ENCODE measurements at places on chromosomes 5 and 9. TPM values are rescaled to one million over a fixed set of nuclear protein-coding genes. Genes with fewer than 3 reads are reported as not detected.

The ANKRD20A1 gene
- total RNA-seq: 0.24 TPM

The C9orf153 gene
- not detected for total RNA-seq

The FAM153A gene
- 0.46 TPM for total RNA-seq

The LECT2 gene
- 66.7 TPM for total RNA-seq

The CDH9 gene
- total RNA-seq: not detected

The TUT7 gene
- 46.7 TPM for total RNA-seq

The SPINK4 gene
- total RNA-seq: not detected

The PCDHB2 gene
- not detected for total RNA-seq

The TMED7 gene
- 103 TPM for total RNA-seq

The SCGB3A2 gene
- total RNA-seq: not detected

The MRPL36 gene
- 40.0 TPM for total RNA-seq

The GRM6 gene
- not detected for total RNA-seq

The SAPCD2 gene
- total RNA-seq: not detected

The VLDLR gene
- 0.72 TPM for total RNA-seq

The PLCXD3 gene
- 3.3 TPM for total RNA-seq

The SHOC1 gene
- total RNA-seq: not detected

The SH2D3C gene
- 1.7 TPM for total RNA-seq

The HSPB3 gene
- not detected for total RNA-seq

The SEMA6A gene
- 9.1 TPM for total RNA-seq

The ASS1 gene
- total RNA-seq: 607 TPM

The FGF1 gene
- total RNA-seq: 0.31 TPM

The LVRN gene
- not detected for total RNA-seq

The SCGB3A1 gene
- total RNA-seq: not detected

The SYNPO gene
- total RNA-seq: 23.4 TPM

The BAAT gene
- total RNA-seq: 476 TPM

The IFNA21 gene
- not detected for total RNA-seq

The PKD2L2 gene
- total RNA-seq: not detected

The PDGFRB gene
- 6.8 TPM for total RNA-seq

The RORB gene
- 0.62 TPM for total RNA-seq

The PCDHGB1 gene
- 0.43 TPM for total RNA-seq

The HRH2 gene
- total RNA-seq: 0.84 TPM

The FER gene
- total RNA-seq: 5.1 TPM

The ZDHHC11B gene
- 0.56 TPM for total RNA-seq

The GABBR2 gene
- total RNA-seq: not detected

The TRPM3 gene
- 0.46 TPM for total RNA-seq

The IFNB1 gene
- not detected for total RNA-seq

The CCNG1 gene
- total RNA-seq: 73.2 TPM

All from right lobe of liver (tissue), 6 donors.